H9 (cell line): ENCODE measurements at places on chromosomes 11 and 22. TPM values are rescaled to one million over a fixed set of nuclear protein-coding genes. Genes with fewer than 3 reads are reported as not detected.

GRCh38 chr11:58963551-58964104 is 24.3 kb downstream of the GLYATL1 start:
- no peak overlapping the region; the same call in 1 of the 3 replicates for H3K4me3 ChIP-seq
- DNase-seq: peak; percentile 94
- no peak overlapping the region for H3K27ac ChIP-seq
- H3K36me3 ChIP-seq: no peaks in the 10 kb centered on the region

- no peak overlapping the region for H3K4me3 ChIP-seq
- no peak for DNase-seq
- H3K36me3 ChIP-seq: peaks cover 1% of the 10 kb centered on the region; the same call in 1 of the 3 replicates
- no peaks in the 10 kb centered on the region for H3K27me3 ChIP-seq
- no peak overlapping the region for H3K27ac ChIP-seq
- no peaks in the 10 kb centered on the region for H3K4me1 ChIP-seq
Observed at GRCh38 chr11:67418476-67419281, 3.2 kb downstream of the CARNS1 start.

Gene ROBO4
- total RNA-seq: not detected in 2 replicates

Gene NELL1
- total RNA-seq: 0.09 and 0.22 TPM in 2 replicates

Gene OR5P2
- total RNA-seq: not detected in 2 replicates
